Suprapubic skin (tissue), 4 donors: ENCODE measurements at places on chromosomes 16 and 17. TPM values are rescaled to one million over a fixed set of nuclear protein-coding genes. Genes with fewer than 3 reads are reported as not detected.

- no peak for DNase-seq
Observed at GRCh38 chr17:50778471-50778870, 11.2 kb upstream of the ANKRD40CL start.

DNA sequence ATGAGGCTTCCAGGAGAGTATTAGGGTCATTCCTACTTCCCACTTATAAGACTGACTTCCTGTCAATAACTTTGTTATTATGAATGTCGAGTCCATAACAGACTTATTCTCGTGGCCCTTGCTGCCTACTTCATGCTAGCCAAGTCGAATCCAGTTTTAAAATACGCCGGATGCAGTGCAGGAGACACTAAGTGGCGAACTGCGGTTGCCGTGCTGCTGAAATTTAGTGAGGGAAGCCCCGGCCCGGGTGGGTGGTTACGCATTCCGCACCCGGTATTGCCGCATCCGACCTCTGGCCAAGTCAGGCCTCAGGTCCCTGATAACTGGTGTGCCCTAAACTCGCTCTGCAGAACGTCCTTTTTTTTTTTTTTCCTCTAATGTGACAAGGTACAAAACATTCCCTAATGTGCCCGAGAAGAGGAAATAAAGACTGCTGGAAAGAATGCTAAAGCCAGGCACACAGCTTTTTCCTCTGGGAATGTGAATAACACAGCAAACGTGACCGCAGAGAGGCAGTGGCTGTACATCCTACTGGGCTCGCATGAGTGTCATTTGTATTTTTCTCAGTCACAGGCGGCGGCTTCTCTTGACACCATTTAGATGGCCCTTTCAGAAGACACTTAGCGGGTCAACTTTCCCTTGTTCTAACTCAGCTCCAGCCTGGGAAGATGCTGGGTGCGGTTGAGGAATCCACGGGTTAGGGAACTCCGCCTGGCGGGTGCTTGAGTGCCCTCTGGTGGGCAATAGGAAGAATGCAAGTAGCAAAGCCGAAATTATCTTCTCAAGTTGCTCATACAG, 7.1 kb upstream of the AKTIP start:
- peak; percentile 82 for DNase-seq

- DNase-seq = no peak
Observed at GRCh38 chr16:73145166-73145880, 97.4 kb upstream of the ZFHX3 start.

DNA sequence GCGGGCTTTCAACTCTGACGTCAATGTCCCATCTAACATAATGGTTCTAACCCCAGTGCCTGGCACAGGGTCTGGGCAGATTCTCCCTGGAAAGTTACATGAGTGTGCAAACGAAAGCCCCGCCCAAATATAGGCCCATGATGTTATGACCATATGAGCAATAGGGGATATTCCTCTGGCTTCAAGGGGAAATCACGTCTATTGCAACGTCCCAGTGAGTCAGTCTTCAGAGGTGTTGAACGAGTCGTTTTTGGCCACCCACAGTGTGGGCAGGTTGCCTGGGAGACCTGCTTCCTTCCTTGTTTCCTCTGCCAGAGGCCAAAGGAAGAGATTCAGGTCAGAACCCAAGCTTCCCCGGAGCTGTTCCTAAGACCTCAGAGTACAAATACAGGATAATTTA, 30.3 kb downstream of the PIK3R5 start:
- DNase-seq = no peak

DNA sequence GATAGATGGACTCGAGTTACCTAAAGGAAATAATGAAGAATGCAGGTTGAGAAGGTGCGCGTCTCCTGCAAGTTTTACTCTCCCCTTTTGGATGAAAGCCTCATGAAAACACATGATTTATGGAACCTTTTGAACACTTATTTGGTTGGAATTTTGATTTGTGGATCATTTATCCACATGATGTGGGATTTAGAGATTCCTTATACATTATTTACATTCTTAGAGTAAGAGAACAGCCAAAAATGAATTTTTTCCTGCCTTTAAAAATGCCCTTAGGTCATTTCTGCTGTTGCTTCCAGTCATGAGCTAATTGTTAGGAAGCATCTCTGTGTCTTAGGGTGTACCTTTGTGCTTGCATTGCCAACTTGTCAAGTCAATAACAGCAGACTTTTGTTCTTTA, 99.9 kb downstream of the RPTOR start:
- DNase-seq = no peak

DNA sequence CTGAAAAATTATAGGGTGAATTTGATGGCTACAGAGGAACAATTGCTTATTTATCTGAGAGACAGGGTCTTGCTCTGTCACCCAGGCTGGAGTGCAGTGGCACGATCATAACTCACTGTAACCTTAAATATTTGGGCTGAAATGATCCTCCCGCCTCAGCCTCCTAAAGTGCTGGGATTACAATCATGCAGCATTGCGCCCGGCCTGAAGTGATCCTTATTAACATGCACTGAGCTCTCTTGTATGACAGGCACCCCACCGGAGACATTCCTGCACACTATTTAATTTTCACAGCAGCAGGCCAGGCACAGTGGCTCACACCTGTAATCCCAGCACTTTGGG, 77.7 kb downstream of the CNGB1 start:
- no peak for DNase-seq

- no peak for DNase-seq
Observed at GRCh38 chr16:65916995-65917394, 449.5 kb upstream of the CDH5 start.

- peak; percentile 89 for DNase-seq
Observed at GRCh38 chr16:84672276-84673202, 24.2 kb downstream of the KLHL36 start.

DNA sequence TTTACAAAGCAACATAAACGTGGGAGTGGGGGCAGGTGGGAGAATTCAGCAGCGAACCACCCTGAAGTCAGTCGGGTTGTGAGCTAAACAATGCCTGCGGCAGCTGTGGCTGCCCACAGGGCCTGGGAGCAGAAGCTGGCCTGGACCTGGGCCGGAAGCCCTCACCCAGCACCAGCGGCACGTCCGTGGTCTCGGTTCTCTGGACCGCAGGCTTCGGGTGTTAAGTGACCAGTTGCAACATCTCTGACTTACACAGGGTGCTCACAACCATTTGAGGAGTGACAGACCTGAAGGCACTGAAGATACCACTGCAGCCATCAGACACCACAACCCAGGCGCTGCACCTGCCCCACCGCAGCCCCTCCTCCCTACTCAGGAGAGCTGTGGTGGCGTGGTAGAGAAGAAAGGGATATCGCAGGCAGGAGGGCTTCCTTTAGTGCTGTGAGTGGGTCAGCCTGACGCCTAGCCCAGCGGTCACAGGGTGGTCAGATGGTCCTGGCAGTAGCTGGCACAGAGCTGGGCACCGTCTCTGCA, 33.8 kb downstream of the CBFA2T3 start:
- no peak for DNase-seq

DNA sequence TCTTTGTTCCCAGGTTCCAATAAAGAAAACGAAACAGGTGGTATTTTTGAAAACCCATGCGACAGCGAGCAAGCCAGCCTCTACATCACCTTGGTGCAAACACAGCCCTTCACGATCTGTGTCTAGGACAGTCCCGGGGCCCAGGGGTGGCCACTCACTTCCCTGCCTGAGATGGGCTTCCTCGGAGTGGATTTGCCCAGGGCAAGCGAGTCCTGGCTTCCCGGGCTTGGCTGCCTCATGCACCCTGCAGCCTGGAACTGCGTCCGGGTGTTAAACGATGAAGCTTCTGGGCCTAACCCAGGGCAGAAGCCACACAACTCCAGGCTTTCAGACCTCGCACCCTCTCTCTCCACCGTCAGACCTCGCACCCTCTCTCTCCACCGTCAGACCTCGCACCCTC, 66.0 kb downstream of the RPH3AL start:
- no peak for DNase-seq

DNA sequence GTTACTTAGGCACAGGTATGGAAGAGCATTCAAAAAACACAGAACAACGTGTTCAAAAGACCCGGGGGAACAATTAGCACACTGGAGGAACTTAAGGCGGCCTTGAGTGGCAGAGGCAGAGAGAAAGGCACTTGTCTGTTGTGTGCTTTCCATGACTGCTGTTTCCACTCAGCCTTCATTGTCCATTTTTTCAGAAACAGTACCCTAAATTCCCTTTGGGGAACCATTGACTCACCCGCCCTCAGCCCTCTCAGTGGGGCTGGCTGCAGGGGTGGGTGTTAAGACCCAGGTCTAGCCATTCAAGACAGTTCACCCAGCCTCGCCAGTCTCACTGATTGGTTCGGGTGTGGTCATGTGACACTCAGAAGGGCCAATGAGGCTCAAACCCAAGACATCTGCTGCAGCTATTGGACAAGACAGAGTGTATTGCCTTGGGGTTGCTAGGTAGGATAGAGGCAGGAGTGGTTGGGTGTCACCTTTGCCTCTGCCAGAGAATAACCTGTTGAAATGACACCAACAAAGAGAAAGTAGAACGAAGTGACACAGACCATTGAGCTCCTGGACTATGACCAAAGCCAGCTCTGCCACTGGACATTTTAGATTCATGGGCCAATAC, 19.6 kb upstream of the CEP20 start:
- DNase-seq = no peak

- DNase-seq = no peak
Observed at GRCh38 chr16:12201216-12201615, 224.7 kb downstream of the SNX29 start.

DNA sequence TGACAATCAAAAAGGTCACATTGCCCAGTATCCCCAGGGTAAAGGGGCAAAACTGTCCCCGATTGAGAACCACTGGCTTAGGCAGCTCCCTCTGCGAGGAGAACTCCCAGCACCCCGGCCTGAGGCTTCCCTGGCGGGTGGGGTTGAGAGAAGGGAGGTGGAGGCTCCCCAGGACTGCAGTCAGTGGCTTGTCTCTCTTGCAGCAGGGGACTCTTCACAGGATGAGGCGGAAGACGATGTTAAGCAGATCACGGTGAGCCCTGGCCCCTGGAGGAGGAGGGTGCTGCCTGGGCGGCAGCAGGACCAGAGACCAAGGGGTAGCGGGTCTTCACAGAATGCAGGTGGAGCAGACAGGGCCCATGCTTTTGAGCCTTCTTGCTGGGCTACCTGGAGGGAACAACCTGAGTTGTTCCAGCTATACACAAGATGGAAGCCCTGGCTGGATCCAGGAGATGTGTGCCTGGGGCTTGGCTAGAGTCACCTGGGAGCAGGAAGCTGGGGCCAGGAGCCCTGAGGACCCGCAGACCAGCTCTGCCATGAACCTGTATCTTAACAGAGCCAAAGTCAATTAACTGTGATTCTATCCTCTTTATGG, 16.8 kb downstream of the POLR3E start:
- no peak for DNase-seq

DNA sequence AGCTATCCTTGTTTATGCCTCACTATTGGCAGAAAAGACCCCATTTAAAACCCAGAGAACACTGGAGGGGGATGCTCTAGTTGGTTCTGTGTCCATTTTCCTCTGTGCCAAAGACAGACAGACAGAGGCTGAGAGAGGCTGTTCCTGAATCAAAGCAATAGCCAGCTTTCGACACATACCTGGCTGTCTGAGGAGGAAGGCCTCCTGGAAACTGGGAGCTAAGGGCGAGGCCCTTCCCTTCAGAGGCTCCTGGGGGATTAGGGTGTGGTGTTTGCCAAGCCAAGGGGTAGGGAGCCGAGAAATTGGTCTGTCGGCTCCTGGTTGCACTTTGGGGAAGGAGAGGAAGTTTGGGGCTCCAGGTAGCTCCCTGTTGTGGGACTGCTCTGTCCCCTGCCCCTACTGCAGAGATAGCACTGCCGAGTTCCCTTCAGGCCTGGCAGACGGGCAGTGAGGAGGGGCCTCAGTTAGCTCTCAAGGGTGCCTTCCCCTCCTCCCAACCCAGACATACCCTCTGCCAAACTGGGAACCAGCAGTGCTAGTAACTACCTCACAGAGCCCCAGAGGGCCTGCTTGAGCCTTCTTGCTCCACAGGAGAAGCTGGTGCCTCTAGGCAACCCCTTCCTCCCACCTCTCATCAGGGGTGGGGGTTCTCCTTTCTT, 56.1 kb downstream of the IGF2BP1 start:
- DNase-seq = no peak

DNA sequence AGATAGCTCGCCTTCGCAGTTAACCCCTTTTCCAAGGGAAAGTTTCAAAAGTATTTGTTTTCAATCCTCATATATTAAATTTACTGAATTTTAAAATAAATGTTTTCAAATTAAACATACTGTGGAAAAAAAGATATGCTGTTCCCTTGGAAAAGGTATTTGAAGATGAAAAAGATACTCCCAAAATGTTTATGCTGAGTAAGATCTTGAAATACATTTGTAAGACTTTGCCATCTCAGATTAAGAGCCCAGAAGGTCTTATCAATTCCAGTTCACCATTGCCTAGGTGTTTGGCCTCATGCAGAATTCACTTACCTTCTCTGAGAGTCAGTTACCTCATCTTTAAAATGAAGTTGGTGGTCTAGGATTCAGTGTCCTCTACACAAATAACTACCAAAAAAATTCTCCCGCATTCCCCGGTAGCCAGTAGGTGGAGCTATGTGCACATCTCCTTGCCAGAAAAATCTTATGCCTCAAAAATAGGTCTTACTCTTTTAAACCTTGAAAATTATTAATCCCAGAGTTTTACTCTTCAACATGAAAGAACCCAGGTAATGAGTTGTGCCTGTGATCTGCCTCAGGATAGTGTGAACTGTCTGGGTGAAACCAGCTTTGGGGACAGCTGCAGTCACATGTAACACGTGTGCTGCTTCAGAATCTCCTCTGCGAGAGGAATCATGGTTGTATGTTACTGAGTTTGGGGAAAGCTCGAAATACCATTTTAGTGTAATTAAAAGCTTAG, 178.3 kb downstream of the MRTFB start:
- DNase-seq = no peak

DNA sequence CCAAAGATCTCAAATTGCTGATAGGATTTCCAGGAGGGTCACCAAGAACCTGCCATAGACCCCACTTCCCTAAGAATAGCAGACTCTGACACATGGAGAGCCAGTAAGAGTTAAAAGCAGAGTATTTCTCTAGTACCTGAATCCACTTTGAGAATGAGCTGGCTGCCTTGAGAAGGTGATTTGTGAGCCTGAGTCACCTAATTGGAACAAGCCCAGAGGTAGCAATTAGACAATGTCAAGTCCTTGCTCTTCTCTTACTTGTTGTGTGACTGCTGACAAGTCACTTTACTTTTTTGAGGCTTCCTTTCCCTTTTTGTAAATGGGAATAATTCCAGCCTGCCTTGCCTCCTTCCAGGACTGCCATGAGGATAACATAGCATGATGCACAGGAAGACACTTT, 76.1 kb upstream of the ASIC2 start:
- DNase-seq = no peak

- DNase-seq = no peak
Observed at GRCh38 chr16:6892966-6893365, 439.7 kb upstream of the RBFOX1 start.

GRCh38 chr16:15566095-15566494, 76.9 kb downstream of the MARF1 start:
- no peak for DNase-seq

MGRN1 gene
- 30.8 TPM for total RNA-seq

MAF gene
- 83.6 TPM for total RNA-seq

CLEC18C gene
- not detected for total RNA-seq

KRT28 gene
- total RNA-seq = 17.7 TPM

DNASE1L2 gene
- total RNA-seq = 72.6 TPM

HEATR9 gene
- total RNA-seq = not detected

ZNF594 gene
- 10.1 TPM for total RNA-seq

FAM20A gene
- 6.4 TPM for total RNA-seq
